ENCODE measurements at places on chromosomes 3 and 15.

- DNase-seq, result no peak
Observed at GRCh38 chr3:14440168-14440518, 37.7 kb downstream of the SLC6A6 start.

- no peak for DNase-seq
Observed at GRCh38 chr3:45163481-45163880, 17.3 kb upstream of the CDCP1 start.

DNA sequence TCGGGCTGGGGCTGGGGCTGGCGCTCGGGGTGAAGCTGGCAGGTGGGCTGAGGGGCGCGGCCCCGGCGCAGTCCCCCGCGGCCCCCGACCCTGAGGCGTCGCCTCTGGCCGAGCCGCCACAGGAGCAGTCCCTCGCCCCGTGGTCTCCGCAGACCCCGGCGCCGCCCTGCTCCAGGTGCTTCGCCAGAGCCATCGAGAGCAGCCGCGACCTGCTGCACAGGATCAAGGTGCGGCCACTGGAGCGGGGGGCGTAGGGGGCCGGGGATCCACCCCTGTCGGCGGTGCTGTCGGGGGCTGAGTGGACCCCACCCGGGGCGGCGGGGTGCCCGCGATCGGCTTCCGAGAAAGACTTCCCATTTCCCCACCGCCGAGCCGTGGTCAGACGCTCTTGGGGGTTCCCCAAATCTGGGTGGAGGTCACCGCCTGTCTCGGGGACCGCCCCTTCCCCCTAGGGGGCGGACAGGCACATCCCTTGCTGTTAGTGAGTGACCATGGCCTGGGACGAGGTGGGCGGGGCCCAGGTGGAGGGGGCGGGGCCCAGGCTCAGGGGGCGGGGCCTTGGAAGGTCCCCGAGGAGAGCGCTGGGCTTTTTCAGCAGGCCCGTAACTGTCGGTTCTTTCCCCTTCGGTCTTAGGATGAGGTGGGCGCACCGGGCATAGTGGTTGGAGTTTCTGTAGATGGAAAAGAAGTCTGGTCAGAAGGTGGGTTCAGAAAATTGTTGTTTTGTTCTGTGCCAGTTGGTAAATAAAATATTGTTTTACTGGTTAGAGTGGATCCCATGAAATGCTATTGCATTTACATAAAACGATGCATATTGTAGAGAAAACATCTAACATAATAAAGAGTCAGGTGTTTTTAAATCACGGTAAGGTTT, 578 bp downstream of the LACTB start:
- peak; percentile 56 for DNase-seq

DNA sequence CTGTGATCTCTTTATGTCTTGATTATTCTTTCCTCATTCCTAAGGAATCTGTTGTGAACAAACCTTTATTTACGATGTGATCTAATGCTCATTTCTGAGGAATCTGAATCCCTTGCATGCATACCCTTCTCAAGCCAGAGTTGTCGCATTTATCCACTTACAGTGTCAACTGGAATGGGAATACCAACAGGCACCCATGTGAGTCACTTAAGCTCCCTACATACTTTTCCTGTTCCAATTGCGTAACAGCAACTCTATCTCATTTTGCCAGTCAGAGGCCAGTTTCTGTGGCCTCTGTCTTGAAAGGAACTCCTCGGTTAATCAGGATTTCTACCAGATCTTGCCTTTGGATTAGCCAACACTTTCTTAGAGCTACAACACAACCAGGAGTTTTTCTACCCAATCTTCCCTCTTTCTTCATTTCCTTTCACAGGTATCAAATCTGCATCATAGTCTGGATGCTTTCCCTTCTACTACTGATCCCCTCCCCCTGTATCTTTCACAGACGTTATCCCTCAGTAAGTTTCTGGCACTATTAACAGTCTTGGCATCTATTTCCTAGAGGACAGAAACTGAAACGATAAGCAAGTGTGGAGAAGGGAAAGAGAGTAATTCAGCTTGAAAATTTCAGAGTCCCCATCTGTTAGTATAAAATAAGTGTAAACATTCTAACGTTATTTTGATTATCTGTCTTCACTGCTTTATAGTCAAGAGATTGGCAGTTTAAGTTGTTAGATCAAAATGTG, 66.8 kb upstream of the BCHE start:
- DNase-seq, result no peak

GRCh38 chr15:77825546-77825945, 192.8 kb upstream of the LINGO1 start:
- no peak for DNase-seq
